ENCODE measurements at places on chromosomes 1 and 21. TPM values are rescaled to one million over a fixed set of nuclear protein-coding genes. Genes with fewer than 3 reads are reported as not detected.

GRCh38 chr21:26437326-26438009, 135.6 kb downstream of the CYYR1 start:
- DNase-seq, result no peak

GRCh38 chr1:233082778-233083550, 132.6 kb downstream of the NTPCR start:
- DNase-seq, result no peak

DNA sequence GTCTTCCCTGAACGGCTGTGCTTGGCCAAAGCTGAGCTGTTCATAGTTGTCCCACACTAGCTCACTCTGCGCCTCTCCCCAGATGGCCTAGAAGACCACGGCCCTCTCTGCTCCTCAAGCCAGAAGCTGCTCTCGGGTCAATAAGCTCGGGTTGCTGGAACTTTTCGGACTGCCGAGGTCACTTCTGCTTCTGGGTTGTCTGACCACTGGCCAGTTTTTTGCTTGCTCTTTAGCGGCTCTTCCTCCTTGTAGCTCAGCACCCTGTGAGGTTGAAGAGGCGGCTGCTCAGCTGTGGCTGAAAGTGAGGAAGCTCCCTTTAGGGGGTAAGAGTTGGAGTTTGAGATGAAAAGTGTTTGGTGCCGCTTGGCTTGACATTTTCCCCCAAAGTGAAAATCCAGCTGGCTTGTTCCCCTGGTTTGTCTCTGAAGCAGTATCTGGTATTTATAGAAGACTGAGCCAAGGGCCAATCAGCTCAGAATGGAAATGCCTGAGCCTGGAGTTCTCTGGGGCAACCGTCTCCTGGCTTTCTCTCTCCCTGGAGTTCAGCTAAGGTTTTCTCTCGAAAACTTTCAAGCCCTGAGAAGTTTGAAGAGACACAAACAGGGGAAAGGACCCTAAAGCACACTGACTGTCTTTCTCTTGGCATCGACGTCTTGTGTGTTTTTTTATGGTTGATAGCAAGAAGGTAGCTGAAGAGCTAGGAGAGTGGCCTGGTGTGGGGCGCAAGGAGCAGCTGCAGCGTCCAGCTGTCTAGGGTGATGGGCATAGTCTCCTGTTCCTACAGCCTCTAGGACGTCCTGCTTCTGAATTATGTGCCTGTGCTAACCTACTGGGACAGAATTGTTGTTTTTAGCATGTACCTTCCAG, 72.0 kb downstream of the SYT6 start:
- no peak for DNase-seq

- DNase-seq, result no peak
Observed at GRCh38 chr1:209318181-209319056, 265.1 kb upstream of the CAMK1G start.

GRCh38 chr1:14499312-14500040, 99.0 kb upstream of the KAZN start:
- DNase-seq, result no peak

GRCh38 chr1:113086541-113086940, 13.5 kb downstream of the LRIG2 start:
- no peak for DNase-seq

GRCh38 chr1:169872906-169873305, 20.8 kb downstream of the SCYL3 start:
- DNase-seq, result no peak

- no peak for DNase-seq
Observed at GRCh38 chr1:111958851-111959250, 30.6 kb downstream of the KCND3 start.

GRCh38 chr1:189960769-189961168, 516.9 kb downstream of the BRINP3 start:
- no peak for DNase-seq

- no peak for DNase-seq
Observed at GRCh38 chr1:153515504-153516394, 20.0 kb downstream of the S100A6 start.

- no peak for DNase-seq
Observed at GRCh38 chr1:17828991-17829390, 73.9 kb downstream of the ACTL8 start.

- DNase-seq, result no peak
Observed at GRCh38 chr1:113073479-113073950, 517 bp downstream of the LRIG2 start.

The SPRR2B gene
- total RNA-seq, result not detected

The OR2T11 gene
- not detected for total RNA-seq

The RHOU gene
- 2.1 TPM for total RNA-seq

The TFF2 gene
- not detected for total RNA-seq

The RGS16 gene
- 62.8 TPM for total RNA-seq
